ENCODE measurements at places on chromosomes 7 and 10.

- no peak for DNase-seq
Observed at GRCh38 chr7:33530664-33531063, 374.7 kb upstream of the BMPER start.

GRCh38 chr10:51215951-51216834 lies 141.9 kb downstream of the PRKG1 start:
- DNase-seq: no peak

GRCh38 chr10:99234791-99235657 lies 628 bp downstream of the HPSE2 start:
- no peak for DNase-seq

DNA sequence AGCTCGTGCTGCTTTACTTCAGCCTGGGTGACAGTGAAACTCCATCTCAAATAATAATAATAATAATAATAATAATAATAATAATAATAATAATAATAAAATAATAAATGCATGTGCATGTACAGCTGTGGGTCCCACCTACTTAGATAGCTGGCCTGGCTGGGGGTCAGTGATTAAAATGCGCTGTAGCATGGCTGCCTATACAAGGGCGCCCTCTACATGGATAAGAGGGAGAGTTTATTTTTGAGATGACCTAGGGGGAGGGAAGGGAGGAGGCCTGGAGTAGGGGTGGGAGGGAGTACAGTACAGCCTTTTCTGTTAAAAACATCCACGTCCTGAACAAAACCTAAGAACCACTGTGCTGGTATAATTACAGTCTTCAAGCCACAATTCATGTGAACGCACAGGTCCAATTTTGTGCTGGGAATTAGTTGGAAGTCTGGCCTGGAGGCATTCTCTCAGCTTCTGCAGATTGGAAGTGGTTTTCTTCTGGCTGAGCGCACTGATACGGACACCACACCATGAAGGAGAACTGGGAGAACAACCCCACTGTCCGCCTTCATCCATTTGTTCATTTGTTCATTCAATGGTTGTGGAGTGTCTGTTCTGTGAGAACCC lies 146.5 kb downstream of the TMEM178B start:
- no peak for DNase-seq

DNA sequence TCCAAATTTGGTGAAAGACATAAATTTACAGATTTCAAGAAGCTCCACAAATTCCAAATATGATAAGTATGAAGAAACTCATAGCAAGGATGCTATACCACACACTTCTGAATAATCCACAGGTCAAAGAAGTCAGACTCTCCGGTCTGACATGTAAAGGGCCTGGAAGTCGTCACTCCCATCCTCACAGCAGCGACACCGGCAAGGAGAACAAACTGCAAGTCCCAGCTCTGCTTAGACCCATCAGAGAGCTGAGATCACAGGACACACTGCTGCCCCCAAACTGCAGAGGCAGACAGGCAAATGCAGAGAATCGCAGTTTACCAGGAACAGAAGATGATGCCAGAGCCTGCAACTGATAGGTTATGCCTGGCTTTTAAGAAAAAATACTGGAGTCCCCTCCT lies 62.0 kb downstream of the AMZ1 start:
- DNase-seq: no peak

GRCh38 chr7:145398758-145399157 lies 562.9 kb upstream of the TPK1 start:
- no peak for DNase-seq

DNA sequence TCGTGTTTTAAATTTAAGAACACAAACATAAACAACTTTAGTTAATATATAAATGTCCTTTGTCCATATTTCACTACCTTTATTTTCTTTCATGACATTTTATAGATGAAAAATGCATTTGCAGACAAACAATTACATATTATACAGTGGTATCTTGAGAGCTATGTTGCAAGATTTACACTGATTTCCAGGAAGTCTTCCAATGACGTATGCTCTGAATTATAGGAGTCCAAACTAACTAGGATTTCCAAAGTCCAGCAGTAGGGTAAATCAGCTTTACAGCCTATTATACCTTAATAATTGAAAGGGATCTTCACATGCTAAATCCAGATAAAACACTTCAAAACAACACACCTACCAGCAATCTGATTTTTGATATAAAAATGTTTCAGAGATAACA lies 69.4 kb downstream of the HYCC1 start:
- no peak for DNase-seq

DNA sequence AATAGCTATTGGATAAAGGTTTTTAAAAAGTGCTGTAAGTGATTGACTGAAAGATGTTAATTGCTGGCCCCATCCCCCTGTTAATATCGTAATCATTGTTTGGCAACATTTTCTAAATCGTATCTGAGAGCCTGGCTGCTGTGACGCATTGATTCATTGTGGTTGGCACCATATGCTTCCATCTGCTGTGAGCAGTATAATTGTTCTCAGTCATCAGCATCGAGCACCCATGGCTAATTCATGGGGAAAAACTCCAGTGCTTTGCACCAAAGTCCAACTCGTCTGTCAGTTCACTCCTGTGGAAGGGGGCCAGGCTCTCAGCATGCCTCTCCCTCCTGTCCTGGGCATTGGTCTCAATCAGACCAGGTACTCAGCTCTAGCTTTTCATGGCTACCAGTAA lies 205.2 kb downstream of the STK31 start:
- no peak for DNase-seq

- DNase-seq: no peak
Observed at GRCh38 chr10:5710859-5711258, 26.2 kb downstream of the TASOR2 start.

- DNase-seq: no peak
Observed at GRCh38 chr10:125118011-125118611, 42.3 kb downstream of the CTBP2 start.

GRCh38 chr10:71126432-71126831 lies 85.9 kb upstream of the UNC5B start:
- DNase-seq: no peak

- no peak for DNase-seq
Observed at GRCh38 chr10:117933036-117933435, 113.7 kb downstream of the RAB11FIP2 start.

DNA sequence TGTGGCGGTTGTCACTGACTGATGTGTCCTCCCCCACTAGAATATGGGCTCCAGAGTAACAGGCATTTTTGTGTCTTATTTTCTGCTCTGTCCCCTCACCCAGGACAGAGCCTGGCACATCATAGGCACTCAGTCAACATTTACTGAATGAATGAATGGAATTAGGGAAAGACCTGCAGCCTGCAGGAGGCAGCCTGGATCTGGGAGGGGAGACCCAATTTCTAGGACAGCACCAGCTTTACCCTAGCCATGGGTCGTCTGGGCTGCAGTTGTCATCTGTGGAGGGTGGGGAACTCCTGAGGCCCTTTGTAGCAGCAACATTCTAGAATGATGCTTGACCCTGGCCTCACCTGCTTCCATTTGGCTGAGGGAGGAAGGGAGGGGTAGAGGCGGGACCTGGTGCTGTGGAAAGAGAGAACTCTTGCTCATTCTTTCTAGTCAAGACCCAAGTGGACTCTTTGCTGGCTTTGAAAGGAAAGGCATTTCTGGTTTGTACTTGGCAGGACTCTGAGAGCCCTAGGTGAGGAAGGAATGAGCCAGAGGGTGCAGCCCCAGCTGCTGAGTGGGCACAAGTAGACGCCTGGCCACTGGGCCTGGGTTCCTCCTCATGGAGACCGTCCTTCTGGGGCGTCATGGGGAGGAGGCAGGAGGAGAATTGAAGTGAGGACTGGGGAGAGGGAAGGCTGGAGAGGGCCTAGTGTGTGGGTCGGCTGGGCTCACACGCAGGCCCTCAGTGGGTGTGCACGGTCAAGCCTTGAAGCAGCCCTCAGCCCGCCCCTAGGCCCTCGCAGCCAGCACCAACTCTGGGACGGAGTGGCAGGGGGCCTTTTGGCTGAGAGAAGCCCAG lies 8.9 kb downstream of the FGF8 start:
- DNase-seq: no peak

GRCh38 chr10:132496360-132497062 lies 41.1 kb upstream of the INPP5A start:
- peak; percentile 42 for DNase-seq

DNA sequence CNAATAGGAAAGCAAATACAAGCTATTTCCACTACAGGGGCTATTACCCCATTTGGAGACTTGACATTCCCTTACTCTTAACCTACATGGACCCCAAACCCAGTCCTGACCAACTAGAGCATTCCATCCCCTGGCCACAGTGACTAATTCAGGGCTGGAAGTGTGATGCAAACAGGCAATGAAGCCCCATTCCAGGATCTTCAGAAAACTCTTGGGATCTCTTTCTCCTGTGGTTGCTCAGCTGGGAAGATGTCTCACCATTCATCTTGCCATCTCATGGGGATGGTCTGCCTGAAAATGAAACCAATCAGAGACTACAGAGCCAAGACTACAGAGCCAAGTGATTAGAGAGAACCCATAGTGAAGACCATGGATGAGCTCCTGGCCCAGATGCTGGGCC lies 206.2 kb downstream of the ZNF365 start:
- DNase-seq: no peak

DNA sequence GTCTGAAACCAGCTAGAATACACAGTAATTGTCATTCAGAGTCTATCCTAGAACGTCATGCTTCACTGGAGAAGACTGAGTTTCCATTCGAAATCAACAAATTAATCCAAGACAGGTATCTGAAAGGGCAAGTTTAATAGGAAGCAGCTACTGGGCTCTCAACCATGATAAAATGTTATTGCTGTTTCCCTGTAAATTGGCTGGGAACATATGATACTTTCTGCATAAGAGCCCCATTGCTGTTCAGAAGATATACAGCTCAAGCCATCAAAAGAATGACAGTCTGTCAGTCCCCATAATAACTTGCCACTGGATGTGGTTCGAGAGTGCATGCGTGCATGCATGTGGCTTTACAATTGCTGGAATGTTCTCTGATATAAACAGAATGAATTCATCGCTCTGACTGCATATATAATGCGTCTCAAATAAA lies 129.0 kb downstream of the HIBADH start:
- no peak for DNase-seq

All from RWPE2 (cell line).